Stimulated activated CD8-positive, alpha-beta memory T cell treated with anti-CD3 and anti-CD28 coated beads, Interleukin-7, amount 100 ng/mL, for 1 hour (primary cell): ENCODE measurements at places on chromosomes 1 and 21.

GRCh38 chr1:3070309-3070643 is 1.3 kb downstream of the PRDM16 start:
- no peak for DNase-seq

GRCh38 chr1:39384305-39384704 is 107.1 kb upstream of the BMP8A start:
- no peak for DNase-seq

- no peak for DNase-seq
These were observed 29.6 kb upstream of the CCN1 start for GRCh38 chr1:85550784-85551516.

DNA sequence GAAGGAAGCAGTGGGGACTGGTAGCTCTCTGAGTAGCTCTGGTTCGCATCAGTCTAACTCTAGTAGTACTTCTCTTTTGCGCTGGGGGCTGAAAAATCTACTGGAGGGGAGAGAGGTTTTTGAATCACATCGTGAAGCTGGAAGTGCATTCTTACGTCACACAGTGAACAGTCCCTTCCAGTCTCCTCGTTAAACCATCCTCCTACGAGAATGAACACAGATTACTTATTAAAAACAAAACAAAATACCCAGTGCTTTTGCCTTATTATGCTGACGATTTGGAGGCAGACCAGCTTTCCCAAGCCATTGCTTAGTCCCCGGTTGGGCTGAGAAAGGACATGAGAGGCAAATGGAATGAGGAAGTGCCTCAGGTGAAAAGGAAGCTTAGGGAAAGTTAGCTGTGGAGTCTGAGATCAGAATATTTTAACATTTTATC is 16.1 kb downstream of the HUNK start:
- DNase-seq: no peak

DNA sequence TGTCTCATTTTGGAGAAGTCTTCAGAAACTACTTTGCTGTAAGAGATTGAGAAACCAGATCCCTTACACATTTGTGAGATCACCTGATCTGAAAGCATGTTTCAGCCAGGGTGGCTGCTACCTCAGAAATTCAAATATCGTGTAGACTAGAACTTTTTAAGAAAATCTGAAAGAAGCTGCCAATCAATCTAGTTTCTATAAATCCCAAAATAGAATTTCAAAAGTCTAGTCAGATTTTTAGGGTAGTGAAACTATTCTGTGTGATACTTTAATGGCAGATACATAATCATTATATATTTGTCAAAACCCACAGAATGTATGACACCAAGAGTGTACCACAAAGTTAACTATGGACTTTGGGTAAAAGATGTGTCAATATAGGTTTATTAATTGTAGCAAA is 79.9 kb upstream of the PLPPR5 start:
- DNase-seq: no peak
